ENCODE measurements at places on chromosomes 3 and 15. TPM values are rescaled to one million over a fixed set of nuclear protein-coding genes. Genes with fewer than 3 reads are reported as not detected.

GRCh38 chr3:147360646-147361453 lies 45.5 kb downstream of the ZIC4 start:
- DNase-seq = no peak

DNA sequence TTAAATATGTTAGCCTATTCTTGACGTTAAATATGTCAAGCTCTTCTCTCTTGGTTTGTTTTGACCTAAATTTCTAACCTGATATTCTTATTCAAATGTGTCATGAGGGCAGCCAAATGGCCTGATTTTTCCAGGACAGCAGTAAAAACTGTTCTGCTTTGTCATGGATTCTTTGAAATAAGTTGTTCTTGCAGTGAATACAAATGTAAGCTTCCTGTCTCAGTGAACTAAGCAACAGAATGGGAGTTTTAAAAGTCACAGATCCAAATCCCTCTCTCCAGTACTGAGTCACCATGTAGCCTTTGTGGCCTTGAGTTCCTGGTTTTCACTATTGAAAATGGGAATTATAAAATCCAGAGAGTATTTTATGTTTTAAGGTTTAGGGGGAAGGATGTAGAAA lies 301.8 kb downstream of the NLGN1 start:
- DNase-seq = no peak

- no peak for DNase-seq
Observed at GRCh38 chr3:110504901-110505300, 566.7 kb upstream of the NECTIN3 start.

- no peak for DNase-seq
Observed at GRCh38 chr3:61928776-61929314, 367.5 kb downstream of the PTPRG start.

GRCh38 chr3:57227204-57227929 lies at the start of gene APPL1:
TSS of gene APPL1 (plus strand) at chr3:57227729. CDS start at chr3:57227884, 155 bp downstream.
- DNase-seq = peak; percentile 62

Gene CLDN16
- total RNA-seq = 0.15 TPM
